ENCODE measurements at places on chromosomes 7 and 10.
A peak's percentile ranks its signal among the peaks of the same experiment; 100 is the strongest.

DNA sequence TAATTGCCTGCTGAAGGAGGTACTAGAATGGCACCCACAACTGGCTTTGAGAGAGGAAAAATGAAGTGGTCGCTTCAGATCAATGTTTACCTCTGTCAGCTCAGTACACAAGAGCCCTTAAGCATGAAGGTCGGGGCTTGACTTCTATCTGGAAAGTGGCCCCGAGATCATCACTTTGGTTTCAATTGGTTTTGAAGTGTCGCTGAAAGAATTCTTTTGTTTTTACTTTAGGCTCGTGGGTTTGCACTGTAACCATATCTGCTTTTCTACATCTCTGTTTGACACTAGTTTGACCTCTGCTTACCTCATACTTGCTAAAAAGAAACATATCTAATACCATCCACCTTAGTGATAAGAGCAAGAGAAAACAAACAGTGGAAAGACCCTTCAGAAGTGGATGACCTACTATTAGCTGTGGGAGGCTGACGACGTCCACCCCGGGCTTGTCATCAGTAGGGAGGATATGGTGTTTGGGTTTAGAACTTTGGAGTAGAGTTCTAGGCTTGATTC, 361.8 kb downstream of the GATA3 start:
- DNase-seq, result peak; percentile 19

DNA sequence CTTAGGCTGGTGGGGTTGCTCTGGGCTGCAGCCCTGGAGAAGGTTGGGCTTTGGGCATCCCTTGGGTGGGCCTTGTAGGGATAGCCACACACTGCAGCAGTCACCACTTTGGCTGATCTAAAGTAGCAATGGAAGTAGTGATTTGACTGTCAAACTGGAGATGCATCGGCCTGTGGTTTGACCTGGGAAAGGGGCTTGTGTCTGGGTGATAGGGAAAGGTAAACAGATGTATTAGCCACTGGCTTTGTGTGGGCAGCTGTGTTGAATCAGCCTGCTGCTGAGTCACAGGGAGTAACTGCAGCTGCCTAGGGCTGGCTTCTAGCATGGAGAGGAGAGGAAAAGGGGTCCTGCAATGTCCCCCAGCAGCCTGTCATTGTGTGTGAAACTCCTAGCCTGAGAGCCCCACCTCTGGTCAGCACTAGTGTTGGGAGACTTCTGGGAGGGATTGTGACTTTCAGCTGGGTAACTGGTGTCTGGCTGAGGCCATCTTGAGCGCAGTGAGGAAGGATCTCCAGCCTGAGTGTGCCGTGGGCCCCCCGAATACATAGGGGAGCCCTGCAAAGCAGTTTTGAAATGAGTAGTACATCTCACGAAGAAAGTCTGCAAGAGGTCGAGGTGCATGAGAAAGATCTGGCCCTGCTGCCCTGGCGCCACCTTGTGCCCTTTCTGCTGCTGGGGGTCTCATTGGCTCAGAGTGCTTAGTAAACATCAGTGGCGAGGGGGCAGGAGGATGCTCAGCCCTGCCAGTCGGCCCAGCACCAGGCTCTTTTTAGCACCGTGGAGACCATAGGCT, 117.3 kb downstream of the FANK1 start:
- peak; percentile 15 for DNase-seq

DNA sequence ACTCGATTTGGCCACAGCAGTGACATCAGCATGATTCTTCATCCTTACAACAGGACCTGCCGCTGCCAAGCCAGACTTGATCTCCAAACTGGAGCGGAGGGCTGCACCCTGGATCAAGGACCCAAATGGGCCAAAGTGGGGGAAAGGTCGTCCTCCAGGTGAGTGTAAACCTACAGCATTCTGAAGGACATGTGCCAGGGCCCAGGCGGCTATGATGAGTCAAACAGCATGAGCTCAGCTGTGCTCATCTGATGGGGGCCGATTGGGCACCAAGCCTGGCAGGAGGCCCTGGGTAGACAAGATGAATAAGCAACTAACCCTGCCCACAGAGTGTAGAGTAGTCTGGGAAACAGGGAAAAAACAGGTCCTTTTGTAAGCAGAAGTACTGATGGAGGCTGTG, 14.4 kb upstream of the ATP6V0E2 start:
- no peak for DNase-seq

DNA sequence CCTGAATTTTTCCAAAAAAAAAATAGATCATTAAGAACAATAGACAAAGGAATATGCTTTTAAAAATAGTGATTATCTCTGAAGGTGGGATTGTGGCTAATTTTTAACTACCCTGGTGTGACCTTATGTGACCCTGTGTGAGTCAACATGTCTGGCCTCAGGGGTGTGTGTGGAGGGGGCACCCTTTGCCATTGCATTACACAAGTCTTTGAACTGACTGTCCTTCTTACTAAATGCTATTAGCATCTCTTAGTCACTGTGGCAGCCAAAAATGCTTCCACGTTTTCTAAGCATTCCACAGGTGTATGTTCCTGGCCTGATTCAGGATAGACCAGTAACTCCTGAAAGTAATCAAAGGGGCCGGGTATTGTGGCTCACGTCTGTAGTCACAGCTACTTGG, 175.4 kb downstream of the MGMT start:
- DNase-seq, result no peak

DNA sequence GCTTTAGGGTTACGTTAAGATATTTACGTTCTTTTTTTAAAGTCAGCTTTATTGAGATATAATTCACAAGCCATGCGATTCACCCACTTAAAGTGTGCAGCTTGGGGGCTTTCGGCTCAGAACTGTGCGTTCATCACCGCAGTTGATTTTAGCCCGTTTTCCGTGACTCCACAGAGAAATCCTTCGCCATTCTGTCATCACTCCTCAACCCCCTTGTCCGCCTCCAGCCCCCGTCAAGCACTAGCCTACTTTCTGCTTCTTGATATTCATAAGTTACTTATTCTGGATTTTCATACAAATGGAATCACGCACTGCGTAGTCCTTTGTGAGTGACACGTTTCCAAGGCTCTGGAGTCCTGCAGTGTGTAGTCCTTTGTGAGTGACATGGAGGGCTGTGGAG, 20.4 kb downstream of the FAM20C start:
- no peak for DNase-seq

DNA sequence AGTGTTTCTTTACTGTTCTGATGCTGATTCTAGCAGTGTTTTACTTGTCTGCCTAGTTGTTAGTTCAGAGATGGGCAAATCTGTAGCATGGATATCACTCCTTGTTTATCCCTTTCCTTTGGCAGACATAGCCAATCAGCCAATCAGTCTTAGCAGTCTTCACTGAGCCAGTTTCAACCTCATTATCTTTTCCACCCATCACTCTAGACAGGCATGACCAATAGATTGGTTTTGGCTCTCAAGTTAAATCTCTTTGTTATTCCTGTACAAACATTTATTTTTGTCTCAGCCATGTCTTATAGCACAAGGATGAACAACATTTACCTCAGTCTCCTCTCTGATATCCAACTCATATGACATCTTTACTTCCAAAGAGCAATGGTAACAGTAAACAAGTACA, 109.5 kb downstream of the PRKG1 start:
- DNase-seq, result no peak
